ENCODE measurements at places on chromosomes 7 and 10. TPM values are rescaled to one million over a fixed set of nuclear protein-coding genes. Genes with fewer than 3 reads are reported as not detected.

GRCh38 chr7:19377611-19378344, 232.6 kb upstream of the FERD3L start:
- DNase-seq = no peak

The CC2D2B gene
- 0.13 TPM for total RNA-seq

- no peak for DNase-seq
Observed at GRCh38 chr10:114387784-114388183, 16.5 kb downstream of the AFAP1L2 start.

GRCh38 chr7:100691676-100692577, 2.1 kb downstream of the GIGYF1 start:
- peak; percentile 89 for DNase-seq

DNA sequence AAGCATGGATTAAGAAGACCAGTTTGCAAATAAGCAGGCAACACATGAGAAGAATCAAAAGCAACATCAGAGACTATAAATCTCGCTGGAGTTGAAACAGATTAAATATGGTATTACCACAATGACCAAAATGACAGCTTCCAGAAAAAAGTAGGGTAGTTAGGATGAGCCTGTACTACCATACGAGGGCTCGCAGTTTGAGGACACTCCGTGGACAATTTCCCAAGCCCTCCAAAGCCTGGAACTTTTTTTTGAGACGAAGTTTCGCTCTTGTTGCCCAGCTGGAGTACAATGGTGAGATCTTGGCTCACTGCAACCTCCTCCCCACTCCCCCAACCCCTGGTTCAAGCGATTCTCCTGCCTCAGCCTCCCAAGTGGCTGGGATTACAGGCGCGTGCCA, 1.0 kb downstream of the LRRC17 start:
- no peak for DNase-seq

DNA sequence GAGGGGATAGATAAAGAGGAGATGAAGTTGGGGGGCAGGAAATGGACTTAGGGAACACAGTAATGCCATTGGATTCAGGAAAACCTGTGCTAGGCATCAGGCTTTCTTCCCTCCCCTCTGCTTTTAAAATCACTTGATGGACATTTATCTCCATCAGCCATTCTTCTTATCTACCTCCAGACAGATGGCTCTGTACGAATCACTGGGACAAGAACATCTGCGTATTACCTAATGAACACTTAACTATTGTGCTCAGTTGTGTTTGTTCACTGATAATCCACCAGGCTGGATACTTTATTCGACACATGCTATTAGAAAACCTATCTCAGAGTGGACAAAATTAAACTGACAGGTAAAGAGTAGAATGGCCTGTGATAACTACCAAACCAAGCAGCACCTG, 40.0 kb downstream of the TNKS2 start:
- DNase-seq = no peak

- DNase-seq = no peak
Observed at GRCh38 chr10:7611909-7612308, 54.9 kb downstream of the ITIH5 start.

DNA sequence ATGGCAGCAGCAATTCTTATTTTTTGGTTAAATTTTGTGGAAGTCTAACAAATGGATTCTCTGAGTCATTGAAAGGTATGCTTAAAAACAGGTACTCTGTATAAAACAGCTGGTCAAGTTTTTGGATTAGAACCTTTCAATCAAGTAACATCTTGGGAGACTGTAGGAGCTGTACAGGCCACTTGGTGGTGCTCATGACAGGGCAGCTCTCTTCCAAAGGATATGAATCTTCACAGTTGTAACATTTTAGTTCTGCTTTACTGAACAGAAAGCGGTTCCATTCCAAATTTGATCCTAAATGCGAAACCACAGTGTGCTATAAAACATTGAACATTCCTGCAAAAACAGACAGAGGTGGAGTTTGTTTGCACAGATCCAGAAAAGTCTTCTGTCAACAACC, 44.5 kb upstream of the AGR3 start:
- peak; percentile 47 for DNase-seq

The ZNF853 gene
- total RNA-seq = 10.7 TPM

The IFIT1B gene
- not detected for total RNA-seq

DNA sequence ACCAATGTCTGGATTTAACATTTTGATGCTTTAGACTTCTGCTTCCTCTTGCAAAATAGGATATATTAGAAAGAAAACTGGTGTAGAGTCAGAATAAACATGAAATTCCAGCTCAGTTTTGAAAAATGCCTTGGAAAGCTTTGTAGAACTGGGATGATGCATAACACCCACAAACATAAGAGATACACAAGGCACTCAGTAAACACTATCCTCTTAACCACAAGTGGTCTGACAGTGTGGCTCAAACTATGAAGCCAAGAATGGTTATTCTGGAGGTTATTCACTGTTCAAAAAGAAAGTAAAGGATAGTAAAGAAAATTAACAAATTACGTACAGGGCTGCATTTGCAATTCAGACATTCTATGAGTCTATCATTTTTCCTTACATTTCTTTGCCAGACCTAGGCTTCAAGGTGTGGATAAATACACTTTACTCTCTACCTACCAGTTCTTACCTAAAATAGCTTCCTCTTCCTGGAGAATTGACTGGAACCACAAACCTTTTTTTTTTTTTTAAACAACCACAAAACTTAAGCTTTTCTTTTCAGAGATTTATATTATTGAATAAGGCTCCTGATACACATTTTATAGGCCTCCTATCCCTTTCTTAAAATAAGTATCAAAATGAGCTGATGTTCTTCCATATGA, 9.0 kb upstream of the RSBN1L start:
- no peak for DNase-seq

GRCh38 chr10:15504101-15504840, 133.2 kb upstream of the FAM171A1 start:
- DNase-seq = no peak

DNA sequence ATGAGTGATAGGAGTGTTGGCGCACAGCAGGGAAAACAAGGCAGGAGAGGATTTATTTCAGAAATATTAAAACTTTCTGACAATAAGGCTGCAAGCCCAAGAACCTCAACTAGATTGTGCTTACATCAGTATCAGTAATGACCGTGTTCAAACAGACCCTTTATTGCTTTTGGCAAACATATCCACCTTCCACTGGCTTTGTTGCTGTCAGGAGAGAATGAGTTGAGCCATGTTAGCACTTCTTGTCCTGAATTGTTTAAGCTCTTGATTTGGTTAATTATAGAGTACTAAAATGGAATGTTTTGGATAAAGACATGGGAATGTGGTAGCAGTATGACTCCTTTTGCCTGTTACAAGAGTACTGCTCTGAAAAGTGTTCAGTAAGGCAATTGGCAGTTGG, 3.8 kb downstream of the AHCYL2 start:
- DNase-seq = no peak

DNA sequence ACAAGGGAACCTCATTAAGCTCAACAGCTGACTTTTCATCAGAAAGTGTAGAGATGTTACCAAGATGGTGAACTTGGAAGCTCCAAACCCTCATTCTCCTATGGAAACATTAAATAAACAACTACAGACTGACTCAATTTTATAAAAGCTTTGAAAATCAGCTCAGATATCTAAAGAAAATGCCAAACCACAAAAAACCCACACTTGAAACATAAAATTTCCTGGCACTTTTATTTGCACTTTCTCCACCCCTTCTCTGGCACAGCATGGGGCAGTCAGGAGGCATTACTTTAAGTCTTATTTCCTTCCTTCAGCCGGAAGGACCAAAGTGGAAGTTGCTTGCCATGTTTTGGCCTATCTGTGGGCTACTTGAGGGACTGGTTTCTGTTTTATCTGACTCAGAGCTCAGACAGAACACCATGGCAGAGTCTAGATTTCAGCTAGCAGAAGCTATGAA, 114.7 kb downstream of the ODAD2 start:
- no peak for DNase-seq

- DNase-seq = no peak
Observed at GRCh38 chr7:141785706-141786552, 4.1 kb upstream of the TAS2R5 start.

The CHAT gene
- total RNA-seq = not detected

- peak; percentile 86 for DNase-seq
Observed at GRCh38 chr10:122565766-122566206, 5.2 kb downstream of the DMBT1 start.

GRCh38 chr10:53749439-53749838, 976.9 kb upstream of the MBL2 start:
- no peak for DNase-seq

- no peak for DNase-seq
Observed at GRCh38 chr7:44977304-44977958, 1.4 kb downstream of the MYO1G start.

The FHIP2A gene
- 22.6 TPM for total RNA-seq

The SLC26A5 gene
- total RNA-seq = not detected

DNA sequence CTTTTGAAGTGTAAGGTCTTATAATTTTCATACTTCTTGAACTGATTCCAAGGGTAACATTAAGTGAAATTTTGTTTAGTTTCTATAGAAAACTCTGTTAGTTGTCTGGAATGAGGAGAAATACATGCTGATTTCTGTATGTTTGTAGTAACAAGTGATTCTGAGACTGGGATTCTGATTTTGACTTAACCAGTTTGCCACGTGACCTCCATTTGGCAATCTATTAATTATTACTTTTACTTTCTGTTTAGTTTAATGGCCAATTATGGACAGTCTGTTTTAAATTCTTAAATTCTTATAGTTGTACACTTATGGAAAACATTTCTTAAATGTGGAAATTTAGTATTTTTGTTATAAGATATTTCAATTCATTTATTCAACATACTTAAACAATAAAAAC, 163.1 kb downstream of the ADK start:
- DNase-seq = no peak

The HOXA4 gene
- total RNA-seq = 0.97 TPM

GRCh38 chr10:17425584-17426262, 28.7 kb downstream of the ST8SIA6 start:
- no peak for DNase-seq

GRCh38 chr10:36066102-36066501, 424.0 kb upstream of the FZD8 start:
- DNase-seq = no peak

DNA sequence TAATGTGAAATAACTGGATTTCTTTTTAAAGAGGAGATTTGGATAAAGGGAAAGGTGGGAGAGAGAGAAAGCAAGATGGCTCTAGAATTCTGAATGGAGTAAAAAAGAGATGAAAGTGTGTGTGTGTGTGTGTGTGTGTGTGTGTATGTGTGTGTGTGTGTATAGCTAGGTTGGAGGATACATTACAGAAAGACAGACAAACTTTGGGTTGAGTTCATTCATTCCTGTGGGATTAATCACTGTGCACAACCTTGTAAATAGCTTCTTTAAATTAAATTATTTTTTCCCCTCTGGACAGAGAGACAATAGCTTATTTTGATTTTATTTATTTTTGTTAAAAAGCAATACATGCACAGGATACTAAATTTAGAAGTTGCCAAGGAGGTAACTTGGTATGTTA, 7.5 kb downstream of the ASB4 start:
- DNase-seq = no peak

The THSD7A gene
- total RNA-seq = 0.70 TPM

GRCh38 chr7:134431815-134432214, 27.1 kb downstream of the AKR1B1 start:
- DNase-seq = no peak

DNA sequence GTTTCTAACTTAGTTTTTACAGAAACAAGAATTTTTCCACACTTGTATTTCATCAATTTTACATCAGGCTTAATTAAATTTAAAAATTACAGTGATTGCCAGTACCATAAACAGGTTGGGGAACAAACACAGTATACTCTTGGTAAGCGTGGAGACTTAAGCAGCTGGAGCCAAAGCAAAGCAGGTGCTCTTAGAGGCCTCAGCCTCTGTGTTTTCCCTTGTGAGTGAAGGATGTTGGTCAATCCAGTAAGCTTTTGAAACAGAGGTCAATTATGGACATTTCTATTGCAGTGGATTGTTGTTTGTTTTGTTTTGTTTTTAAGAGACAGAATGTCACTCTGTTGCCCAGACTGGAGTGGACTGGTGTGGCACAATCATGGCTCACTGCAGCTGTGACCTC, 100.6 kb upstream of the CELF2 start:
- DNase-seq = no peak

The TRUB1 gene
- total RNA-seq = 12.0 TPM

The CLDN4 gene
- total RNA-seq = 0.11 TPM

The STEAP1 gene
- total RNA-seq = 1.2 TPM

The PLCE1 gene
- 3.3 TPM for total RNA-seq

DNA sequence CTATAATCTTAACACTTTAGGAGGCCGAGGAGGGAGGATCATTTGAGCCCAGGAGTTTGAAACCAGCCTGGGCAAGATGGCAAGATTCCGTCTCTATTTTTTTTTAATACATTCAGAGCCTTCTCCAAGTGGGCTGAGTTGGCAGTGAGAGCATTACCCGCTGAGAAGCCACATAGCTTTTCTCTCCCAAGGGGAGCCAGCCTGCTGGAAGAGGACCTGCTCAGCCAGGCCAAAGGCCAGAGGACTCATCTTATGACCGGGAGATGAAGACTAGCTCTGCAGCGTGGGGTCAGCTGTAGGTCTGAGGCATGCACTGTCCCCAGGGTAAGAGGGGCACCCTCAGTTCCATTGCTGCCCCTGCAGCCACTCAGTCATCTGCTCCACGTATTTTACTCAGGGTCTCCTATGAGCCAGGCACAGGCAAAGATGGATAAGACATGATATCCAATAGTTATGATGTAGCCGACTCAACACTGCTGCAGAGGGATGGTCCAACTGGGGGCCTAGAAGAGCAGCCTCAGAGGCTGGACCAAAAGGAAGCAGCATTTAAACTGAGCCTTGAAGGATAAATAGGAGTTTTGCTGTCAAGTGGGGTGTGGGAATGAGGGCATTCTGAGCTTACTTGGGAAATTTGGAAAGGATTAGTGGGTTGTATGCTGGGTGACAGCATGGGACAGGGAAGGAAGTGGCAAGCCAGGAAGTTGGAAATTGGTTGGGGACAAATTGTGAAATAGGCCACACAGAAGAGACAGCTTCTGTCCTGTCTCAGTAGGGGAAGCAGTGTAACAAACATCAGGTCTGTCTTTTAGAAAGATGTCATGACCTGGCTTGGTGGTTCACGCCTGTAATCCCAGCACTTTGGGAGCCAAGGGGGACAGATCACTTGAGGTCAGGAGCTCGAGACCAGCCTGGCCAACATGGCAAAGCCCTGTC, 1.6 kb upstream of the MARVELD1 start:
- DNase-seq = no peak
